ENCODE measurements at places on chromosomes 3 and 15.

- no peak for DNase-seq
These were observed 904.2 kb downstream of the SI start for GRCh38 chr3:164174059-164174458.

- DNase-seq = no peak
These were observed 2.7 kb upstream of the TMEM212 start for GRCh38 chr3:171840445-171840810.

GRCh38 chr3:66392512-66392911 lies 108.3 kb downstream of the LRIG1 start:
- DNase-seq = no peak

GRCh38 chr15:88997531-88997930 lies 84.4 kb upstream of the MFGE8 start:
- no peak for DNase-seq

DNA sequence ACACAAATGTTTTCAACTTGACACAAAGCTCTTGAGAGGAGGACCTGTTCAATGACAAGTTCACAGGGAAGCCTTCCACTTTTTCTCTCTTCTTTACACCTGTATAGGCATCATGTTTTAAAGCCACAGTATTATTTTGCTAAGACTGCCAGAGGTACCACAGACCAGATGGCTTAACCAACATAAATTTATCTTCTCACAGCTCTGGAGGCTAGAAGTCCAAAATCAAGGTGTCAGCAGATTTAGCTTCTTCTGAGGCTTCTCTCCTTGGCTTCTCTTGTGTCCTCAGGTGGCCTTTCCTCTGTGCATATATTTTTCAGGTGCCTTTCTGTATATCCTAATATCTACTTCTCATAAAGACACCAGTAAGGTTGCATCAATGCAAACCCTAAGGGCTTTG lies 435.2 kb upstream of the GBE1 start:
- DNase-seq = no peak

- DNase-seq = no peak
These were observed 41.9 kb downstream of the GPR160 start for GRCh38 chr3:170079536-170080165.

- no peak for DNase-seq
These were observed 636.1 kb downstream of the NR2F2 start for GRCh38 chr15:96966554-96966953.

GRCh38 chr15:69903470-69904469 lies 193.9 kb downstream of the TLE3 start:
- no peak for DNase-seq

GRCh38 chr15:92681141-92681631 lies 25.6 kb upstream of the FAM174B start:
- DNase-seq = no peak

- no peak for DNase-seq
These were observed 11.6 kb downstream of the RFX7 start for GRCh38 chr15:56232058-56232457.

DNA sequence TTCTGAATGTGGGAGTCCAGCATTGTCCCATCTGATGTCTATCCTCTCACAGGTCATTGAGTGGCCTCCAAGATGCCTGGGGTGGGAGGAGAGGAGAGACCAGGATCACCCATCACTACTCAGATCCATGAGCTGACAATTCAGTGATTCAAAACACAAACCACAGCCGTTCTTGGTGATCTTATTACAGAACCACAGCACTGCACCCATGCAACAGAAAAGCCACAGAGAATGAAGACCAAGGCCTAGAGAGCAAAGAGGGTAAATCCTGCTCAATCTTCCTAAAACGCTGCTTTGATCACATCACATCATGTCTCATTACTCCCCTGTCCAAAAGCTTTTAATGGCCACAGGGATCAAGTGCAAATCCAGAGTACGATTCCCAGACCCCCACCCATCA lies 23.5 kb downstream of the ANP32A start:
- DNase-seq = no peak

- DNase-seq = no peak
These were observed 43.7 kb downstream of the ATP8B4 start for GRCh38 chr15:50075319-50075718.

DNA sequence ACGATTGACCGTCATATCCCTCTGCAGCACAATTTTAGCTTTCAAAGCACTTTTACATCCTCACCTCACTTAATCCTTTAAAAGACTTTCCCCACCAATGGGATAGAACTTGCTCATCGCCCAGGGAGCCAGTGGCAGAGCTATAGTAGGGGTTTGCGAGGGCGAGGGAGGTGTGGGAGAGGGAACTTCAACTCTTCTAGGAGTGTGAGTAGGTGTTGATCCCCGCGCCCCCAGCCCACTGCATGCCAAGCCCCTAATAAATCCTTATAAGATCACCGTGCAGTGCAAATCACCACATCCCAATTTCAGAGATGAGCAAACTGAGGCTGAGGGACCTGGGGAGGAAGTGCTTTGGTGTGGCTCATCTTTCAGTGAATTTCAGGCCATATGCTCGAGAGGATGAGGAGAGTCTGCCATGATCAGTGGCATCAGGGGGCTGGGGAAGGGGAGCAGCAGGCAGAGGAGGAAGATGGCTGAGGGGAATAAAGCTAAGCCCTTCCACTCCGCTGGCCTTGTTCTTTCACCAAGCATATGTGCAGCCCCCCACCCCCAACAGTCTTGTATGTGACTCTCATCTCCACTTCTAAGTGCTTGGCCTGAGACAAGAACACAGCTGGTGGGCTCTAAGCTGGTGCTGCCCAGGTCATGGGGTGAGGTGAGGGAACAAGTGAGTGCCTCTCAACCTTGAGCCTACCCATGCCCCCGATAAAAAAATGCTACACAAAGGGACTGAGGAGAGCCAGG lies 5.1 kb downstream of the INSYN1 start:
- DNase-seq = no peak

- DNase-seq = no peak
These were observed 662.3 kb downstream of the NR2F2 start for GRCh38 chr15:96992817-96993216.

Measured in stimulated activated CD8-positive, alpha-beta memory T cell treated with anti-CD3 and anti-CD28 coated beads, Interleukin-7, amount 100 ng/mL, for 48 hours (primary cell).